GM03348 (cell line): ENCODE measurements at places on chromosomes 11 and 22.

DNA sequence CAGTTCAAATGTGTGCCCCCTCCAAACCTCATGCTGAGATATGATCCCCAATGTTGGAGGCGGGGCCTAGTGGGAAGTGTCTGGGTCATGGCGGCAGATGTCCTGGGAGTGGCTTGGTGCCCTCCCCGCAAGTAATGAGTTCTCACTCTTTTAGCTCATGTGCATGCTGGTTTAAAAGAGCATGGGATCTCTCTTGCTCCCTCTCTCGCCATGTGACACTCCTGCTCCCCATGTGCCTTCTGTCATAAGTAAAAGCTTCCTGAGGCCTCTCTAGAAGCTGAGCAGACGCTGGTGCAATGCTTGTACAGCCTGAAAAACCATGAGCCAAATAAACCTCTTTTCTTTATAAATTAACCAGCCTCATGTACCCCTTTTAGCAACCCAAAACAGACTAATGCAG, 98.8 kb downstream of the SGSM3 start:
- no peak for DNase-seq

GRCh38 chr11:19905280-19905853, 192.7 kb downstream of the NAV2 start:
- DNase-seq = peak; percentile 74

GRCh38 chr11:8913961-8914660, 3.1 kb downstream of the AKIP1 start:
- DNase-seq = peak; percentile 39

GRCh38 chr11:61384271-61385242, 7.8 kb upstream of the TMEM216 start:
- no peak for DNase-seq

DNA sequence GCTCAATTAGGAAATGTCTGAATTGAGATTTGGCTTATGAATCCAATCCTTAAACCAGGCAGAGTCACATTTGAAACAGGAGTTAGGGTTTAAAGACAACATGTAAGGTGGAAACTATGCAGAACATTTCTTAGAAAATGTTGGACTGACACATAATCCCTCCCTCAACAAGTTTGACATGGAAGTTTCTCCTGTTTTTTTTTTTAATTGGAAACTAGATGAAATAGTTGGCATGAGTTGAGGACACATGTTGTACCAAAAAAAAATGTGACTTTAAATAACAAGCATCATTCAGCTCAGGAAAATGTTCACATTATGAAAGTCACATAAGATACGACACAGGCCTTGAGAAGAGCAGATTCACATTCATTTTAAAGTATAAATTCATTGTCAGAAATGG, 154.9 kb upstream of the DDI1 start:
- no peak for DNase-seq

GRCh38 chr11:130666781-130667251, 218.4 kb downstream of the ADAMTS15 start:
- DNase-seq = peak; percentile 37

- DNase-seq = no peak
Observed at GRCh38 chr11:13205486-13205885, 72.1 kb upstream of the BMAL1 start.

GRCh38 chr22:23210428-23211170, 30.3 kb downstream of the BCR start:
- DNase-seq = no peak

- peak; percentile 81 for DNase-seq
Observed at GRCh38 chr11:46293641-46294103, 16.2 kb downstream of the CREB3L1 start.

DNA sequence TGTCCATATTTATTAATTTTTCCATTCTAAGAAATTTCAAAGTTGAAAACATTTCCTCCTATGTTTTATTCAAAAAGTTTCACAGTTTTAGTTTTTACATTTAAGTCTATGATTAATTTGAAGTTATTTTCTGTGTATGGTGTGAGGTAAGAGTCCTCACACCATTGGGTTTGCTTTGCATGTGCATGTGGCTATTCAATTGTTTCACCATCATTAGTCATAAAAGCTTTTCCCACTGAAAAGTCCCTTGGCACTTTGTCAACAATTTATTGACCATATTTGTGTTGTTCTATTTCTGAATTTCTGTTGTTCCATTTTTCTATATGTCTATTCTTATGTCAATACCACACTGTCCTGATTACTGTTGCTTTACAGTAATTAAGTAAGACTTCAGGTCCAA, 186.5 kb downstream of the KIF18A start:
- DNase-seq = no peak

- no peak for DNase-seq
Observed at GRCh38 chr22:36617694-36618522, 85.6 kb downstream of the CACNG2 start.

DNA sequence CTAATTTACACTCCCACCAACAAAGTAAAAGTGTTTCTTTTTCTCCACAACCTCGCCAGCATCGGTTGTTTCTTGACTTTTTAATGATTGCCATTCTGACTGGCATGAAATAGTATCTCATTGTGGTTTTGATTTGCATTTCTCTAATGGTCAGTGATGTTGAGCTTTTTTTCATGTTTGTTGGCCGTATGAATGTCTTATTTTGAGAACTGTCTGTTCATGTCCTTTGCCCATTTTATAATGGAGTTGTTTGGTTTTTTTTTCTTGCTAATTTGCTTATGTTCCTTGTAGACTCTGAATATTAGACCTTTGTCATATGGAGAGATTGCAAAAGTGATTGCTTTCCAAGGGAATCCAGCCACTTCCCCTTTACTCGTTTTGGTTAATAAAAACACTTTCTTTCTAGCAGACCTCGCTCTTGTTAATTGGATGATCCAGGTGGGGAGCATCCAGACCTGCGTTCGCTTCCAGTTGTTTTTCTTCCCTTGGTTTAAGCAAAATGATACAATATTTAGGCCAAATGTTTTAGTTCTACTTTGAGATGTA, 17.1 kb upstream of the APOL4 start:
- no peak for DNase-seq

GRCh38 chr11:68275721-68276507, 4.1 kb upstream of the C11orf24 start:
- no peak for DNase-seq

- DNase-seq = no peak
Observed at GRCh38 chr11:5564259-5565019, 16.1 kb upstream of the OR52H1 start.

GRCh38 chr11:75351791-75352587, 528 bp upstream of the ARRB1 start:
- no peak for DNase-seq

DNA sequence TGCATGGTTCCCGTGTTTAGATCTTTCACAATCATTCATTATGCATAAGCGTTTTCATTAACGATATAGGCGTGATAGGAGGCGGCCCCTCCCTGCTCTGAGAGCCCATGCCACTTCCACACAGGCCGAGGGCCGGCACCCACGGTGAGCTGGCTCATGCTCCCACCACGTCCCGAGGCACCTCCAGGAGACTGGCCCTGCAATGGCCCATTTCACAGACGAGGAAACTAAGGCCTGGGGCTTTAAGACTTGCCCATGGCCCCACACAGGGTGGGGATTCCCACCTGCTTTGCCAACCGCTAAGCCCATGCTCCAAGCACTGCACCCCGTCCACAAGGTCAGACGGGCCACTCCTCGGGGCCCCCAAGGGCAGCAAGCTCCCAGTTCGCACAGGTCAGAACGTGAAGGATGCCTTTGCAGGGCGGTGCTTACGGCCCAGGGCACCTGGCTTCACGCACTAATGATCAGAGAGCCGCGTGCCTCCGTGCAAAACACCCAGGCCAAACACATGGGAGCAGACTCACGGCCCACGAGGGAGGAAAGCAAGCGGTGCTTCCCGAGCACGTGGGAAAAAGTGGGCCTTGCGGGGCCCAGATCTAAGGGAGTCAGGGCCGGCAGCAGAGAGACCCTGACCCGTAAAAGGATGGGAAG, 8.3 kb downstream of the OSBPL5 start:
- DNase-seq = no peak

- DNase-seq = no peak
Observed at GRCh38 chr11:65525546-65526480, 930 bp downstream of the SCYL1 start.

DNA sequence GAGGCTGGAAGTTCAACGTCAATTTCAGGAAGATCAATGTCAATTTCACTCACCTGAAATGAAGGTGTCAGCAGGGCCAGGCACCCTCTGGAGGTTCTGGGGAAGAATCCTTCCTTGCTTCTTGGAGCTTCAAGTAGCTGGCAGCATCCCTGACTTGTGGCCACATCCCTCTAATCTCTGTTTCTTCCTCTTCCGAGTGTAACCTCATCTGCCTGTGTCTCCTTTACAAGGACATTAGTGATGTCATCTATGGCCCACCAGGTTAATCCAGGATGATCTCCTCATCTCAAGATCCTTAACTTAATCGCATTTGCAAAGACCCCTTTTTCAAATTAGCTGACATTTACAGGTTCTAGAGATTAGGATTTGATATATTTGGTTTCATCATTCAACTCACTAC, 240.8 kb upstream of the MTNR1B start:
- DNase-seq = no peak

GRCh38 chr11:34977089-34977912, 60.9 kb downstream of the PDHX start:
- peak; percentile 35 for DNase-seq

DNA sequence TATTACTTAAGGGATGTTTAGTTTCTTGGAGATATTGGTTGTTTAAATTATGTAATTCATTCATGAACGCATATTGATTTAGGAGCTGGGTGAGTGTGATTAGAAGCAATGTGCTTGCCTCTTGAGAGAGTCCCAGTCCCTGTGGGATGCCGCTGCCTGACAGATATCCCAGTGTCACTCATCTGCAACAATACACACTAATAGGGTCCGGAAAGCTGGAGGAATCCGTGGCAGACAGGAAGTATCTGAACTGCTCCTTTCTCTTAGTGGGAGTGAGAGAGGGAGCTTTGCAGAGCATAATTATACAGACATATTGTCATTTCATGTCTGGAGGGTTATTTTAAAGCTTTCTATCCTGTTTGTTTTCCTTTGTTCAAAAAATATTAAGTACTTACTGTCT, 17.4 kb downstream of the AMOTL1 start:
- DNase-seq = no peak

- no peak for DNase-seq
Observed at GRCh38 chr22:49613511-49614270, 214.0 kb downstream of the BRD1 start.

DNA sequence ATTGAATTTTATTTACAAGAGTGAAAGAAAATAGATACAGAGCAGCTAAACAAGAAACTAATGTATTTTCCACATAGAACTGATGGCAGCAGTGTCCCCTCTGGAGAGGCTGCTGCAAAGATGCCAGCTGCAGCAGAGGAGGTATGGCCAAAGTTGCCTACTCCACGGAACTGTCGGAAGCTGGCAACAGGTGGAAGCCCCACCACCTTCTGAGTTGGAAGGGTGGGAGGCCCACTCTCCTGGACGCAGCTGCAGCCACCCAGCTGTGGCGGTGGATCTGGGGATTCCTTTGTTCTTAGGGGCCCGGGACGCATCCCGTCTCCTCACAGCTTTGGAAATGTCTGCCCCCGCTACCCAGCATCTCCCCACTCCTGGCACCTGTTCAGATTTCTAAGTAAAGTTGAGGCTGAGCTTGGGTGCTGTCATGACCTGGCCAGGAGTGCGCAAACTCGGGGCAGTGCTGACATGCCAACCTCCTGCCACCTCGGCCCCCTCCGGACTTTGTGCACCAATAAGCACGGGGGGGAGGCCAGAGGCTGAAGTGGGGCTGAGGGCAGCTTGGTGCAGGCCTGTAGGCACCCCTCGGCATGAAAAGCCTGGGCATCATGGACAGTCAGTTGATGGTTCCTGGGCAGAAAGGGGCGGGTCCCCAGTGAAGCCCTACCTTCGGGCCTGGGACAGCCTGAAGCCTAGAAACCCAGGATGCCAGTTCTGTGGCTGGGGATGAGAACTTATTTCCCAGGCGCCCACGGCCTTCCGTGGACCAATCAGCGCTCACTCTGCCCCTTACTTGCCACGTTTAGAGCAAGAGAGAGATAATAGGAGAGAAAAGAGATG, 1071.4 kb downstream of the JRKL start:
- no peak for DNase-seq

GRCh38 chr22:43013355-43014315, 1.3 kb downstream of the PACSIN2 start:
- no peak for DNase-seq

GRCh38 chr22:47209547-47210023, 447.1 kb downstream of the TBC1D22A start:
- DNase-seq = no peak

DNA sequence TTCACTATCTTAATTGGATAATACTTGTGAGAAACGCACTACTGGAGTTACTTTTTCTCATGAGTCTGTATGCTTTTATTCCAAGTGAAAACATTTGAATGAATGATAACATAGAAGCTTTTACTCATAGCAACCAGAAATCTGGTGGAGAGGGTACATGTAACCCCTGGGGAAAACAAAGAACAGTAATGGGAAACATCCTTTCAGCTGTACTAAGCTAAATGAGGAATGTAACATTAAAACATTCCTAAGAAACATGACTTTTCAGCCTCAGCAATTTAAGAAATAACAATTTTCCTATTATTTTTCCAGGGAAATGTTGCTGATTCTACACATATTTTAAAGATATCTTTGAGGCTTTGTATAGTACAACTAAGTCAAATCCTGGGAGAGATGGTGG, 97.2 kb upstream of the CEP126 start:
- no peak for DNase-seq

GRCh38 chr22:29200901-29201300, 4.8 kb upstream of the EMID1 start:
- no peak for DNase-seq

DNA sequence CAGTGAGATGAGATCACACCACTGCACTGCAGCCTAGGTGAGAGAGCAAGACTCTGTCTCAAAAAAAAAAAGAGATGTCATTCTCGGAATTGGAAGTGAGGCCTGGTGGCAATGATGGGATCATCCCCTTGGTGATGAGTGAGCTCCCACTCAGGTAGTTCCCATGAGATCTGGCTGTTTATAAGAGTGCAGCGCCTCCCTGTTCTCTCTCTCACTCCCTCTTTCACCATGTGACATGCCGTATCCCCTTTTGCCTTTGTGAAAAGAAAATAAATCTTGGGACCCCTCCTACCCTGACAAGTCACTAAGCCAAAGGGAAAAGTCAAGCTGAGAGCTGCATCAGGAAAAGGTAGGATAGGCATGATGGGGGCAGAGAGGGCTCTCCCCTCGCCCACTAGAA, 28.8 kb downstream of the ZNF70 start:
- DNase-seq = no peak

DNA sequence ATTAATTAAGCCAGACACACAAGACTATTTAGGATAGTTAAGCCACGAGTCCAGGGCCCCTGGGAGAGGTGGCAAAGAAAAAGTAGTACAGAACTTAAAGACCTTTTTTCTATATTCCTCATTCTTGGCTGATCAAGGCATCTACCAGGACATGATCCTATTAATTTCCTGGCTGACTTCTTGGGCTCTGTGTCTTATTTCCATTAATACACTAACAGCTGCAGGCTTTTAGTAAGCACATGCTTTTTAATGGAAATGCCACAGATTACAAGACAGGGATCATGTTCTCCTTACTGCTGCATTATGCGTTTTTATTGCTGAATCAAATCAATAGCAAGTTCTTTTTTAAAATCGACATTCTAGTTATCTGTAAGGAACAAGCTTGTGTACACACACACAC, 35.2 kb downstream of the BTG4 start:
- DNase-seq = no peak
